OCI-M1 (cell line): ENCODE measurements at places on chromosomes 16 and 17.

DNA sequence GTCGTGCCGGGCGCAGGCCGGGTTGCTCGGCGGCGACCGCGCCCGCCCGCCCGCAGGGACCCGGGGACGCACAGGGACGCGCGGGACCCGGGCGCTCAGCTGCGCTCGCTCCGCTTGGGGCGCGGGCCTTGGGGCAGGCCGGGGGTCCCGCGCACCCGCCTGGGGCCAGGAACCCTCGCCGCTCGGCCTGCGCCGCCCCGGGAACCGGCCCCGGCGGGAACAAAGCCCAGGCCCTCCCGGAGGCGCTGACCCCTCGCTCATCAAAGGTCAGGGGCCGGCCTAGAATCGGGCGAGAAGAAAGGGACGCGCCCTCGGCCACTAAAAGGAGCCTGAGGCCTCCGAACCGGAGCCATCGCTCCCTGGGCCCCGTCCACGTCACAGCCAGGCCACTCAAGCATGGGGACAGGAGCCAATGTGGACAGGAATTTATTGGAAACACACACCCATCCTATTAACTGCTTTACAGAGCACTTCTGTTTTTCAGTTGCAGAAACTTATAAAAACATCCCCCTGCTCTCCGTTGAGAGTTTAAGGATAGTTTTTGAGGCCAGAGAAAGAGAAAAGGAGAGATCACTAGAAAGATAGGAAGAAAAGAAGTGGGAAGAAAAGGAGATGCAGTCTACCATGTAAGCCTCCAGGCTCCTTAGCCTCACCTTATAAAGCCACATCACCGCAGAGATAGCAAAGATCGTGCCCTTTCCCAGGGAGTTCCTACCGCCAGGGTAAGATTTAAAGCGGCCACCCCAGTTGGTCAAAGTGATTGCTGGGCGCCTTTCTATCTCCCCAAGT lies 558 bp upstream of the ZFHX3 start:
- no peak for DNase-seq

DNA sequence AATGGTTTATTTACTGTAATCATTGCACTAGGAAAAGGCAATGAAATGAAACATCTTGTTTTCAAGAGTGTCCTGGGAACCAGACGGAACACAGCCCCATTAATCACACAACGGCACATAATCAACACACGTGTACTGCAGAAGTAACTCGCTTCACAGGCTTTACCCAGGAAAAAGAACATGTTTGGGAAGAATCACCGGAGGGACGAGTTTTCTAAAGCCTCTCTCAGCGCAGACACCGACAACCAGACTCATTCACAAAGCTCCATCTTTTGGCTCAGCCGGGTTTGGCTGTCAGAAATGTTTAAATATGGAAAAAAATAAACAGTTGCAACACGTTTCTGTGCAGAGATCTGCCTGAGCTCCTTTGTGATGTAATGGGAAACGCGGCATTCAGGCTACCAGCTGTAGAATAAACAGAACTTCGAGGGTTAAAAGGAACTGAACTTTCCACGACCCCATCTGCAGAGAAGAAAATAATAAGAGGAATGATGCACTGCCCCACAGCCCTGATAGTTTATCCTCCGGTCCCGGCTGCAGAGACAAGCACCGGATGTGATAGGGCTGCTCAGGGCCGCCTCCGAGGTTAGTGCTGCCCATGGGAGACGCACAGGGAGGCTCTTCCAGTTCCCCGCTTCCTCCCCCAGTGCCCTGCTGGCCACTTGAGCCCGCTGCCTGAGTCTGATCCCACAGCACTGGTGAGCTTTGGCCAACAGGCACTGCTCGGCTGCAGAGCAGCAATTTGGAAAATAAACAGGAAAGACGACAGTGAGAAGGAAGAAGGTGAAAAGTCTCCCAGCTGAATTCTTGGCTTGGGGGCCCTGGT lies 119.8 kb downstream of the HIC1 start:
- DNase-seq, result no peak

DNA sequence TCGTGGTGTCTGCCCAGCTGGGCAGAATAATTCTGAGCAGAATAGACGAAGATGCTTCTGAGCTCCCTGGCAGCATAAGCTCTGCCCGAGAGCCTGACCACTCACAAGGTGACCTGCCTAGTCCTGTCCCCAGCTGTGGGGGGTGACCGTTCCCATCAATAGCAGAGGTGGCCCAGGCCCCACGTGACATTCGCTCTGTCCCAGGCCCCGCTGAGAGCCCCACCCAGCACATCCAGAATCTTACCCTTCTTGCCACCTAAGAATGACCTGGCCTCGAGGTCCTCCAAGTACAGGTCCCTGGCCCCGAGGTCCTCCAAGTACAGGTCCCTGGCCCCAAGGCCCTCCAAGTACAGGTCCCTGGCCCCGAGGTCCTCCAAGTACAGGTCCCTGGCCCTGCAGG lies 695 bp upstream of the TMEM204 start:
- DNase-seq, result no peak

- DNase-seq, result no peak
These were observed 33.1 kb downstream of the NLRC5 start for GRCh38 chr16:57022445-57022844.

DNA sequence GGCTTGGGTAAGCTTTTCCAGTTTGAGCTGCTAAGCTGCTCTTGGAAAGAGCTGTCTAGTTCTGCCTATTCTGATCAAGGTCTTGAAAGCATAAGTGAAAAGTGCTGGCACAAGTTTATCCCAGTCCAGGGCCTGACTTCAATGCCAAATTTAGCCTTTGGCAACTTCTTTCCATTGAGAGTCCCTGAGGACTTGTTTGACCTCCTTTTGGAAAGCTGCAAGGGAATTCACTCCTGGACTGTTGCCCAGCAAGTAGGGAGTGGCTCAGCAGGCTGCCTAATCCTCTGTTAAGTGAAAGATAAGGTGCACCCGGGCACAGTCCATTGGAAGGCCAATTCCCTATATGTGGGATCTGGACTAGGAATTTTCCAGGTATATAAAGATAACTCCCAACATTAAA lies 16.0 kb upstream of the TANC2 start:
- no peak for DNase-seq

- no peak for DNase-seq
These were observed 102.4 kb downstream of the ABCC12 start for GRCh38 chr16:48053418-48053745.

GRCh38 chr16:85554889-85555718 lies 58.0 kb upstream of the GSE1 start:
- DNase-seq, result peak; percentile 90

GRCh38 chr17:17700251-17700969 lies 19.2 kb downstream of the RAI1 start:
- no peak for DNase-seq

DNA sequence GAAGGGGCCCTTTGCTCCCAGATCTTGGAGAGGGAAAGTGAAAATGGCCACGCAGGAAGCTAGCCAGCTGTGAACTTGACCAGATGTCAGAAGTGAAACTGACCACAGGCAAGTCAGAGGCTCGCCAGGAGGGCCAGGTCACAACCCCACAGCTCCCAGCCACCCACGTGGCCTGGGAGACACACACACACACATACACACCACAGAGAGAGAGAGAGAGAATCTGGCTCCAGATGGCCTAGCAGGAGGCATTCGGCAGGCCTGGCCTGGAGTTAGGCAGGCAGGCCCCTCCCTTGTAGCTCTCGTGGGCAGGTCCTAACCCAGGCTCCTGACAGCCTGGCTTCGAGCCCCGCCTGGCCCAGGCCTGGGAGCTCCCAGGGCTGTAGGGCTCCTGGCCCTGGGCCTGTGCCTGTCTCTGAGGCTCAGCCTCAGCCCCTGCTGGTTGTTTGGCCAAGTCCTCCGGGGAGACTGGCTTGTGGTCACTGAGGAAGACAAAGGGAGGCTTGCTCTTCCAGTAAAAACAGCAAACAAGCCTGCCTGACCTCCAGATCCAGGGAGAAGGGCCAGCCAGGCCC lies 20.2 kb downstream of the NGFR start:
- DNase-seq, result peak; percentile 79

DNA sequence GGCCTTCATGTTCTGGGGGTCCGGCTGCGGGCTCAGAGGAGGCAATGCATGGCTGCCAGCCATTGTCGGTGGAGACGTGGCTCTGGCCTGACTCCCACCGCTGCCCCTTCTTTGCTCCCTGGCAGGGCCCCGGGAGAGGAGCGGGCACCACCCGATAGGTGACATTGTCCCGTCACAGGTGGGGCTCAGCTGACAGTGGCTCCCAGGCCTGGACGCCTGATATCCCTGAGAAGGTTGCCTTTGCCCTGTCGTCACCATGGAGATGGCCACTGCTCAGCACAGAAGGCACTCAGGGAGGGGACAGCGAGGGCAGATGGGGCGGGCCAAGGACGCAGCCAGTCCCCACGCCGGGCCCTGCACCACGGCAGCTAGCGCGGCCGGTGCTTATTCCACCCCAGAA lies 42.6 kb downstream of the SOX8 start:
- no peak for DNase-seq

DNA sequence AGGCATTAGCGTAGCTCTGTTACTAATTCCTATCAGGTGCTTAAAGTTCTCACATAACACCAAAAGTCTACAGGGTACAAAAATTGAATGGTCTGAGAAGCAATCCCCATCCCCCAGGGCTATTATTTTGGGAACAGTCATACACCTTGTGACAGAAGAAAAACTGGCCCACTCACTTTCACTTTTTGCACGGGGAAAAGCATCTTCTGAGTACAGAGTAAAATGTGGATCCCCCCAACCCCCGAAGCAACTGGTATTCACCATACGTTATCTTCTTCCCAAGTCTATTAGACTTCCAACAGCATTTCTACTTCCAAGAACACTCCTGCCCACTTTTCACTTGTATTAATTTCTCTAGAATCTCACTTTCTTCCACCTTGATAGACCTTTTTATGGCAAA lies 11.8 kb downstream of the GGA3 start:
- no peak for DNase-seq

DNA sequence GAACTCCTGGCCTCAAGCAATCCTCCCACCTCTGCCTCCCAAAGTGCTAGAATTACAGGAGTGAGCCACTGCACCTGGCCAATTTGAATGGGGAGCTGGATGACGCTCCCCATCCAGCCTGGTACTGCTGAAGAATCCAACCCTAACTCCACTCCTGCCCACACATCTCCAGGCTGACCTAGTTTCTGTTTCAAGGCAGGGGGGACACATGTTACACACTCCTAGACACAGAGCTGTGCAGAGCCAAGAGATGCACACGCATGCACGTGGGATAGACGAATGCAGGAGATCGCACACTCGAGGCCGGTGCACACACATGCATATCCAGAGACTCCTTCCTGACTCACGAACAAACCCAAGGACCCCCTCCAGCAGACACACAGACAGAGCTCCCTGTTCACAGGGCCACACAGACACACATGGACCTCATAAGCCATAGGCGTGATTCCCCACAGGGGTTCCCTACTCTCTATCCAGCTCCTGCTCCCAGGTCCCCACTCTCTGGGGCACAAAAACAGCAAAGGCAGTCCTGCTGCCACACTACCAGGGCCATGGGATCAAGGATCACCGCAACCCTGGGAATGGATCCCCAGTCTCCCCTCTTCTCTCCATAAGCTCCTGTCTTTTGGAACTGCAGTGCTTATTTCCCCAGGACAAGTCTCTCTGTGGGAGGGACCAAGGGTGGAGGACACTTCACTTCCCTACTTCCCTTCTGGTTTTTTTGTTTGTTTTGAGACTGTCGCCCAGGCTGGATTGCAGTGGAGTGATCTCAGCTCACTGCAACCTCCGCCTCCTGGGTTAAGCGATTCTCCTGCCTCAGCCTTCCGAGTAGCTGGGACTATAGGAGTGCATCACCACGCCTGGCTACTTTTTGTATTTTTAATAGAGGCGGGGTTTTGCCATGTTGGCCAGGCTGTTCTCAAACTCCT lies 14.4 kb downstream of the EPOP start:
- DNase-seq, result peak; percentile 23

- DNase-seq, result peak; percentile 94
These were observed 6.1 kb upstream of the ITGAM start for GRCh38 chr16:31253642-31254045.

DNA sequence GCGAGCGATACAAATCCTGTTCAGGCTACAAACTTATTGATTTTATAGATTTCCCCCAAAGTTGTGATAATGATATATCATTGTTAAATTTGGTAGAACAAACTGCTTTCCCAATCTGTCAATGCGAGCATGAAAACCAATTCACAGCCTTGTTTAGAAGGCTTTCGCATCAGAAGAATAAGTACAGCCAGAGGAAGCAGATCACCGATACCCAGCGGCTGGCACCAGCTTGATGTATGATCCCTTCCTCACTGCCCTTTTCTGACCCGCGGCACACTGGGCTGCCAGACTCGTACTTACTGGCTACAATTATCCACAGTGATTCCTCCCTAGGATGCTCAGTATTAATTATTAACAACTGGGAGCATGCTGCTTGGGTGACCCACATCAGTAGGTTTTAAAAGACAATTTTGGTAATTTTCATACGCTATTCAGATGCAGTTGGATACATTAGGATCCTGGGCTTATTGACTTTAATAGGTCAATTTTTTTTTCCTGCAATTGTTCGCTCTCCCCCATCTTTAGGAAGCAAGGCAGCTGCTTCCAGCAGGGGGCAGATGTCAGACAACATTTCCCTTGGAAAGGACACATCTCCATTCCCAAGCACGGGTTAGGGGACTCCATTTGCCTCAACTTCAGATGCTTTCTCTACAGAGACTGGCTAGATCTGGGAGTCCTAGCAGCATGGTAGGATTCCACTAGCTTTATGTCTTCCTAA lies 582.7 kb upstream of the PSMD7 start:
- peak; percentile 25 for DNase-seq
